ENCODE measurements at places on chromosomes 6 and 20.

- no peak for DNase-seq
Observed at GRCh38 chr6:166440106-166440505, 57.4 kb upstream of the MPC1 start.

- DNase-seq = no peak
Observed at GRCh38 chr6:8085053-8085511, 17.3 kb downstream of the EEF1E1 start.

DNA sequence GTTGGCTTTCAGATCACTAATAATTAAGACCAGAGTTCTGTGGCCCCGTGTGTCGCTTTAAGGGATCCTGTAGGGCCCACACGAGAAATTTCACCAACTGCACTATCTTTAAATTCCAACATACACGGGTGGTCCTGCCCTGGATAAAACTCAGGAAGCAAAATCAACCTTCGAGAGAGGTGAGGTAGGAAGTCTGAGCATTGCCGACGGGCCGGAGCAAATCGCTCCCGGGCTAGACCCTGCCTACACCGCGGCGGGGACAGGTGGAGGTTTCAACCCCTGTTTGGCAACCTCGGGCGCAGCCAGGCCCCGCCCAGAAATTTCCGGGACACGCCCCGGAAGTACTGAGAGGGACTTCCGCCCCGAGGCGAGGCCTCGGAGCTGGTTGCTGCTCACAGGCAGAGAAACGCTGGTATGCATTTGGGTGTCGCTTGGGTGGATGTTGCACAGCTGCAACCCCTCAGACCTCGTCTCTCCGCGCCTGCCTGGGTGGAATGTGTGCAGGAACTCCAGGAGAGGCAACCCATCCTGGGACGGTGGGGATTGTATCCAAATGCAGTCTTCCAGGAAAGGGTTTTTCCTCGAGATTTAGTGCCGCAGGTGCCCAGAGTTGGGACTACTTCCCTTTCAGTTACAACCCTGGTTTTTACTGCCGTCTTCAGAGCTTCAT lies 19.9 kb downstream of the ZKSCAN8 start:
- peak; percentile 73 for DNase-seq

GRCh38 chr6:138025528-138025978 lies 81.7 kb downstream of the PERP start:
- DNase-seq = no peak

GRCh38 chr6:112196306-112196705 lies 58.1 kb downstream of the LAMA4 start:
- no peak for DNase-seq

- DNase-seq = no peak
Observed at GRCh38 chr6:2378891-2379652, 133.7 kb upstream of the GMDS start.

- DNase-seq = no peak
Observed at GRCh38 chr6:166938150-166938549, 18.2 kb downstream of the RNASET2 start.

DNA sequence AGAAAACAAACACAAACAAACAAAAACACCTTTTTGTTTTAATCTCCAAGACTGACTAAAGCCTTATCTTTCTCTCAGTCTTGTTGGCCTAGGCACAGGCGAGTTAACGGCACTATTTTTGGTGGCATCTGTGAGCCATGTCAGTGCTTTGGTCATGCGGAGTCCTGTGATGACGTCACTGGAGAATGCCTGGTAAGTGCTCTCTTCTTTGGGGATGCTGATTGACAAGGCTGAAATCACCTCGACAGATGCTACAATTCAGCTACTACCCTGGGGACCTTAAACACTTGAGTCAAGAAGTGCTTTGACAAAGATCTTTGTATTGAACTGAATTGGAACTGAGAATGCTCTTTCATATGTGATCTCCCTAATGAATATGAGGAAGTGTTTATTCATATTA lies 384.1 kb downstream of the LAMA2 start:
- no peak for DNase-seq

All from CMK (cell line).